T-helper 1 cell treated with Interleukin-12 subunit alpha and Interleukin-12 subunit beta and Interleukin-4 antibody, amounts not matched to agents 30 ng/mL and 1 ng/mL, for 36 hours (primary cell): ENCODE measurements at places on chromosomes 12 and 14. TPM values are rescaled to one million over a fixed set of nuclear protein-coding genes. Genes with fewer than 3 reads are reported as not detected.

Gene FAM181A
- not detected in 2 replicates for total RNA-seq

Gene KRT73
- total RNA-seq, result 0.61 and 0.78 TPM in 2 replicates

Gene KRT1
- 0.39 and 0.51 TPM in 2 replicates for total RNA-seq

Gene TMTC2
- 6.5 and 6.9 TPM in 2 replicates for total RNA-seq

Gene COX8C
- total RNA-seq, result not detected in 2 replicates

Gene DDIT3
- 20.1 and 22.0 TPM in 2 replicates for total RNA-seq

Gene TDRD9
- not detected in 2 replicates for total RNA-seq

Gene FGD6
- total RNA-seq, result 0.76 and 1.0 TPM in 2 replicates

Gene IL31
- total RNA-seq, result 0.24 TPM in 1 of 2 replicates, not detected in the other

Gene CHGA
- not detected in 2 replicates for total RNA-seq

Gene KLHL33
- 0.07 TPM in 1 of 2 replicates, not detected in the other for total RNA-seq

Gene TAC3
- total RNA-seq, result 0.39 TPM in 1 of 2 replicates, not detected in the other

Gene ABHD12B
- not detected in 2 replicates for total RNA-seq

Gene PTPN6
- 189 and 193 TPM in 2 replicates for total RNA-seq

Gene ARHGAP9
- total RNA-seq, result 190 and 192 TPM in 2 replicates

Gene ARID4A
- total RNA-seq, result 28.1 and 31.6 TPM in 2 replicates

Gene KRT4
- not detected in 2 replicates for total RNA-seq

Gene RBM25
- total RNA-seq, result 108 TPM in 2 replicates

Gene B4GALNT1
- total RNA-seq, result 4.3 and 4.5 TPM in 2 replicates

Gene CD163
- not detected in 2 replicates for total RNA-seq

Gene FLRT2
- not detected in 2 replicates for total RNA-seq

Gene REP15
- total RNA-seq, result 1.4 and 1.8 TPM in 2 replicates

Gene CCDC177
- 0.05 TPM in 1 of 2 replicates, not detected in the other for total RNA-seq

Gene PRIMA1
- not detected in 2 replicates for total RNA-seq

Gene DTX1
- 0.66 TPM in 1 of 2 replicates, not detected in the other for total RNA-seq

Gene LIN7A
- 0.96 and 1.5 TPM in 2 replicates for total RNA-seq

Gene HOXC11
- total RNA-seq, result not detected in 2 replicates
